ENCODE measurements at places on chromosomes 11 and 22. TPM values are rescaled to one million over a fixed set of nuclear protein-coding genes. Genes with fewer than 3 reads are reported as not detected.

Gene FAM111B
- polyA plus RNA-seq = 3.5 TPM

Gene ZBTB16
- 11.0 TPM for polyA plus RNA-seq

Gene OR2D2
- polyA plus RNA-seq = not detected

Gene FGF3
- polyA plus RNA-seq = not detected

Gene PRR33
- not detected for polyA plus RNA-seq

Gene KIRREL3
- 0.89 TPM for polyA plus RNA-seq

Gene EXPH5
- 2.6 TPM for polyA plus RNA-seq

Gene NDUFC2
- polyA plus RNA-seq = 574 TPM

Gene MOV10L1
- polyA plus RNA-seq = 1.1 TPM

Gene OR52E4
- polyA plus RNA-seq = not detected

Gene MS4A10
- not detected for polyA plus RNA-seq

Gene THAP7
- 47.5 TPM for polyA plus RNA-seq

Gene PATE4
- polyA plus RNA-seq = not detected

Measured in cardiac muscle cell (in vitro differentiated cells and primary cell).